SK-MEL-5 (cell line): ENCODE measurements at places on chromosomes 11 and 22. TPM values are rescaled to one million over a fixed set of nuclear protein-coding genes. Genes with fewer than 3 reads are reported as not detected.

Gene KRTAP5-9
- not detected in 2 replicates for total RNA-seq

Gene CARNS1
- not detected in 2 replicates for total RNA-seq

- DNase-seq = no peak
Measured at GRCh38 chr22:46499805-46500189, 37.6 kb downstream of the CELSR1 start.

DNA sequence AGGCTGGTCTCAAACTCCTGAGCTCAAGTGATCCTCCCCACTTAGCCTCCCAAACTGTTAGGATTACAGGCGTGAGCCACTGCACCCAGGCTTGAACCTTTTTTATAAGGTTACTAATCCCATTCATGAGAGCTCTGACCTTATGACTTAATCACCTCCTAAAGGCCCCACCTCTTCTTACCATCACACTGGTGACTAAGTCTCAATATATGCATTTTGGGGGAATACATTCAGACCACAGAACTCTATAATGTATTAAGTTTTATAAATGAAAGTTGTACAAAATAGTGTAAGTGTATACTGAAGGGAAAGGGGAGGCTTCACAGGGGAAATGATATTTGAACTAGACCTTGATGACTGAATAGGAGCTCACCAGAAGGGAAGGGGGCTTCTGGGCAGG lies 28.4 kb upstream of the RBFOX2 start:
- DNase-seq = no peak

- no peak for DNase-seq
Measured at GRCh38 chr11:124311670-124312069, 2.1 kb downstream of the OR8D1 start.

DNA sequence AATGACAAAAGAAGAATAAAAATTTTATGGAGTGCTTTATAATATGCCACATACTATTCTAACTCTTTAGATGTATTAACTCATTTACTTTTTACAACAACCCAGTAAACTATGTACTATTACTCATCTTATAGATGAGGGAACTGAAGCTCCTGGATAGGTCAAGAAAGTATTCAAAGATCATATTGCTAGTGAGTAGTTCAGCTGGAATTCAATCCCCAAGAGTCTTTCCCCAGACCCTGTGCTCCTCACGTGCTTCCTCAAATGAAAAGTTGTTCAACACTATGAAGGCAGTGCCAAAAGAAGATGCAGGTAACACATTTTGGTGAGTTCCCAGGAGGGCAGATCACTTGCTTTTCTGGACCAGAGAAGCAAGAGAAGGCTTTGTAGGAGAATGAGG lies 46.8 kb downstream of the BTG4 start:
- no peak for DNase-seq

- peak; percentile 96 for DNase-seq
Measured at GRCh38 chr11:16613512-16614381, 124.7 kb upstream of the C11orf58 start.

GRCh38 chr11:35223371-35223796 lies 84.4 kb downstream of the CD44 start:
- DNase-seq = no peak

DNA sequence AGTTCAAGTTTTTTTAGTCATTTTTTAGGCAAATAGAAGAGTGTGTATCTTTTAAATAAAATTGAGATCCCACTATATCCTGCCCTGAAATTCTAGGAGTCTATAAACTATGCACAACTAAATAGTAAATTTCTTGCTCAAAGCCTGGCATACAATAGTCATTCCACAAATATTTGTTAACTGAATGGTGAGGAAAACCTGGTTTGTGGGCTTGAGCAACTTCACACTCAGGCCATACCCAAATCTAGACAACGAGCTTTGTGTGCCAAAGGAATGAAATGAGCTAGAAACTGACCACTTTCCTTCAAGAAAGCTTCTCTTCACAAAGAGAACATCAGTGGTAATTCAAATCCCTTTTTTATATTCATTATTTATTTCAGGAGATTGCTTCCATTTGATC lies 39.6 kb upstream of the AMOTL1 start:
- DNase-seq = no peak

DNA sequence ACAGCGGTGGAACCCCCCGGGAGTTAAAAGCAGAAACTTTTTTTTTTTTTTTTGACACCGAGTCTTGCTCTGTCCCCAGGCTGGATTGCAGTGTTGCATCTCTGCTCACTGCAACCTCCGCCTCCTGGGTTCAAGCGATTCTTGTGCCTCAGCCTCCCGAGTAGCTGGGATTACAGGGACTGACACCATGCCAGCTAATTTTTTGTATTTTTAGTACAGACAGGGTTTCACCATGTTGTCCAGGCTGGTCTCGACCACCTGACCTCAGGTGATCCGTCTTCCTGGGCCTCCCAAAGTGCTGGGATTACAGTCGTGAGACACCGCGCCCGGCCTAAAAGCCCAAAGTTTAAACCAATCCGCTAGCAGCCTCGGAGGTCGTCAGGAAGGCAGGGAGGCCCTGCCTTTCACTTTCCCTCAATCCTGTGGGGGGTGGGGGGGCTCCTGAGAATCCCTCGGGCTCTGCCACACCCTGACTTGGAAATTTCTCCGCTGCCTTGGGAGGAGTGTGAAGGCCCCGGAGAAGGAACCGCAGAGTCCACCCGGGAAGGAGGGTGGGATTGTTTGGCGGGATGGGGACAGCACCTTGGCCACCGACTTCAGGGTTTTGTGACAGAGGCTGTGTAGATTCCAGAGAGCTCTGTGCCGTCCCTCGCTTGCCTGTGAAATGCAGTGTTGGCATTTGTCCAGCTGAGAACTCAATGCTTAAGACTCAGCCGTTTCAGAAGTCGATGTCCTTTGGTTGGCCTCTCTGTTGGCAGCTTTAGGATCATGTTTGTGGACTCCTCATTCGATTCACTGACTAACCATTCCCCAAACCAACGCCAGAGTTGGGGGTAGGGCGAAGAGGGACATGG lies 1.0 kb downstream of the ARHGAP8 start:
- no peak for DNase-seq

GRCh38 chr11:26741036-26741435 lies 19.2 kb upstream of the SLC5A12 start:
- no peak for DNase-seq

- no peak for DNase-seq
Measured at GRCh38 chr11:65476632-65477148, 22.2 kb upstream of the MALAT1 start.

- DNase-seq = no peak
Measured at GRCh38 chr22:47188261-47189055, 426.0 kb downstream of the TBC1D22A start.

- no peak for DNase-seq
Measured at GRCh38 chr11:117572129-117572528, 224.9 kb downstream of the DSCAML1 start.

DNA sequence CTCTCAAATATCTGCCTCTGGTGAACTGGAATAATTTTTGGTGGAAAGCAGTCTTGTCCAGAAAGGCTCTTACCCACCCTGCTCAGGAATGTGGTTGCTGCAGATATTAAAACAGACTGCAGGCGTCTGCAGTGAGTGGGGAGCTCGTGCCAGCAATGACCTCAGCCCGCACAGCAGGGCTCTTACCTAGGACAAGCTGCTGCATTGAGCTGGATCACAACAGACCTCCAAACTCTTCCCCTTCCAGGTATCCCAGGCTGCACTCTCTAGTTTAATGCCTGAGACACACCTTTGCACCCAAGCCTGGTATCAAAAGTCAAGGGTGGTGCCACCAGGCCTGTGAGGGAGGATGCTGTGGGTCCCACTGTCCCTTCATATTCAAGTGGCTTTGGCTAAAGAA lies 69.7 kb upstream of the CDON start:
- no peak for DNase-seq

GRCh38 chr11:125404811-125405790 lies 91.0 kb downstream of the FEZ1 start:
- DNase-seq = peak; percentile 47

DNA sequence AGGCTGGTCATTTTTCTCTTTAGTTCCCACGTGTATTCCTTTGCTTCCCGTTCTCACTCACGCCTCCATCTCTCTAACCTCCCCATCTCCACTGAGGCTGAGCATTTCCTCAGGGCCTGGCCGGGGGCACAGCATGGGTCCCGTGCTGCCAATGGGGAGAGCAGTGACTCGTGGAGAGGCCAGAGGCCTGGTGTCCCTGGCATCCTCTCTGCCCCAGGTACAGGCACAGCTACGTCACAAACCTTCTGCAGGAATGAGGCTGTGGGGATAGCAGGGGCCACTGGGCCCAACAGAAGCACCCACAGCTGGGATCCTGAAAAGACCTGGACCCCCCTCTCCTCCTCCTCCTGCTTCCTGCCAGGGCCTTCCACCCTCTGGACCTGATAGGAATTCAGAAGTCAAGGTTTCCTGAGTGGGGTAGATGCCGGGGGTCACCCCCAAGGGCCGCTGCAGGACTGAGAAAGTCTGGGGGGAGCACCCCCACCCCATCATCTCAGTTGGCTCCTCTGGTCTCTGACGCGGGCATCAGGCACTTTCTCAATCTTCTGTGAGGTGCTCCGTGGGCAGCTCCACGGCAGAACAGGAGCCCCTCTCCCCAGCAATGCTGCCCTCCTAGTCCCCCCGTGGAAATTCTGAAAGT lies 11.8 kb downstream of the PNPLA5 start:
- no peak for DNase-seq

DNA sequence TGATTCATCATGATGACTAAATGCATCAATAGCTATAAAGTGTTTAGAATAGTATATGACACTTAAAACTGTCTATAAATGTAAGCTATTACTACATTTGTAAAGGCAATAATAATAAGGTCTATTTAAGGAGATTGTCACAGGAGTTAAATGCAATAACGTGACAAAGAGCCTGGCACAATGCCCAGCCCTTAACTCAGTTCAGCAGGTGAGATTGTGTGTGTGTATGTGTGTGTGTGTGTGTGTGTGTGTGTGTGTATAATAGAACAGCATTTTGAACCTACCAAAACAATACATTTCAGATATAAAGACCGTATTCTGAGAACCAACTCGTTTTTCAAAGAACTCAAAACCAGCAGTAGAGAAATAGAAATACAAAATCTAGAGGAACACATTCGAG lies 177.5 kb downstream of the MYO18B start:
- DNase-seq = no peak

GRCh38 chr11:102476069-102476468 lies 23.5 kb upstream of the TMEM123 start:
- DNase-seq = no peak

DNA sequence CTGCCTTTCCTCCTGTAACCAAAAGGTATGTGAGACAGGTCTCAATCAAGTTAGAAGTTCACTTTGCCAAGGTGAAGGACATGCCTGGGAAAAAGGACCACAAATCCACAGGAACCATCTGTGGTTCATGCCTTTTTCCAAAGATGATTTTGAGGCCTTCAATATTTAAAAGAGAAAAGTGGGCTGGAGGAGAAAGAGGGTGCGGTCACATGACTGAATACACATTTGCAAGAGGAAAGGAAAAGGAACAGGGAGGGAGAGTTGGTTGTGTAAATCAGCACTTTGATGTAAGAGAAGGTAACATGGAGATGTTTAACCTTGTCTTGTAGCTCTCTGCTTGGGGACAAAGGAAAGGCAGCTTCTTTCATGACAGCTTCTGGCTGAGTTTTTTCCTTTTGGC lies 21.2 kb downstream of the MOV10L1 start:
- DNase-seq = no peak

DNA sequence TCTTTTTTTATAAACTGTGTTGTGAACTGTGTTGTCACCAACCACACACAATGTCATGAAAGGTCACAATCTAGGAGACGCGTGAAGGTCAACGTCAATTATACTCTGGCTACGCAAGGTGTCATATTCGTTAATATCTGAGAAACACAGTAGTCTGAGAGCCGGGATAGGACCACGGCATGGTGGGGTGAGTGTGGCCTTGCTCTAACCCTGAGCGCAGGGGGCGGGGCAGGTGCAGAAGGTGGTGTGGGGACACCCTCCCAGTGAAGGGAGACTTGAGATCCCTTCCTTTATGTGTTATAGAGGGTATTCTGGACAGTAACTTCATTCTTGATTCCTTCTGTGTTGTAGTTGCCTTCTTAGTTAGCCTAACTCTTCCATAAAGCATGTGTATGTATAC lies 883.0 kb downstream of the OPCML start:
- no peak for DNase-seq

- no peak for DNase-seq
Measured at GRCh38 chr11:46160100-46160499, 38.8 kb upstream of the PHF21A start.

DNA sequence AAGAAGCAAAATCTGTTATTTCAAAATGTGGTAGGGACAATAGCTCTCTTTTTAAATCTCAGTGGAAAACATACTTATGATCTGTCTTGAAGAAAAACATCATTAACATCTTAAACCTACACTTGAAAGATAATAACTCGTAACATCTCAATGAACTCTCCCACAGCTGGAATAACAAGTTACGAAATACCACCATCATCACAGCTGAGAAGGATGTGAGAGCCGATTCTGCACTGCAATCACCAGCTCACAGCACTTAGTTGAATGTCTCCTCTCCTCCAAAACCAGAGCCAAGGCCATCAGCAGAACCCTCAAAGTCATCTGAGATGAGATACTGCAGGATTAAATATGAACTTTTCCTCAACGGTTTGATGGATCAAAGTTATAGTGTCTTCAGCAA lies 124.3 kb downstream of the ARHGAP20 start:
- DNase-seq = no peak

DNA sequence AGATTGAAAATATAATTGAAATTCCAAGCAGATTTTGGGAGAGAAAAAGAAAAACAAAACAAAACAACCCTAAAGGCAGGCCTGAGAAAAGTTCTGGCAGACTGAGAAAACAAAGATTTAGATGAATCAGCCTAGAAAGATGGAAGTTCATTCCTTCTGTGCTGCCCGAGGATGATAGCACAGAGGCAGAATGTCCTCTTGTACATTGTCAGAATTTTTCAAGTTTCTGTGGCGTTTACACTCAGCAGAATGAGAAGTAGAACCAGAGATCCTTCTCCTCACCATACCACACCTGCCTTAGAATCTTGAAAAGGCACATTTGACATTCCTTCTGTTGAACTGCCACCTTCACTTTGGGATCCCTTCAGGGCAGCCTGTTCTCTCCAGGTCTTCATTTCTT lies 62.5 kb upstream of the IZUMO1R start:
- no peak for DNase-seq

- no peak for DNase-seq
Measured at GRCh38 chr11:120126620-120127019, 11.3 kb downstream of the TRIM29 start.

DNA sequence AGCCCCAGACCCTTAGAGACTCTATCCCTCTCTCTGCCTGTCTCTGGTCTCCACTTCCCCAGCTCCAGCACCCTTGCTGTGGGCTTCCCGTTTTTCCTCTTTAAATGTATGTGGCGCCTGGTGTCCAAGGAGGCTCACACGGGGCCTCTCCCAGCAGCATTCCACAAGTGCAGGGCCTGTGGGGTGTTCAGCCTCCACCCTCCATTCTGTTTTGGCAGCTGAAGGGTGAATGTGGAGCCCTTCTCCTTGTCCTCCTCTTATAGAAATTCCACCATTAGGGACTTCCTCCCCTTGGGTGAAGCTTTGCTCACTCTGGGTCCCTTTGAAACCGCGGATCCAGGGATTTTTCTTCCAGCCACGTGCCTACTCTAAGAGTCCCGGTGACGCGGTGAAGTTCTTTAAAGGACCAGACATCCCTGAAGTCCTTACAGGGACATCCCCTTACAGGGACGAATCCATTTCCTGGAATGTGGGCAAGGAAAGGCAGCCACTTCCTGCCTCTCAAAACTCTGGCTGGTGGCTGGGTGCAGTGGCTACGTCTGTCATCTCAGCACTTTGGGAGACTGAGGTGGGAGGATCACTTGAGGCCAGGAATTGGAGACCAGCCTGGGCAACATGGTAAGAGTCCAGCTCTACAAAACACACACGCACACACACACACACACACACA lies 1.6 kb upstream of the TSPAN18 start:
- no peak for DNase-seq
